Ascending aorta (tissue), 2 donors: ENCODE measurements at places on chromosomes 12 and 14. TPM values are rescaled to one million over a fixed set of nuclear protein-coding genes. Genes with fewer than 3 reads are reported as not detected.

- peaks cover under 1% of the 10 kb centered on the region for H3K36me3 ChIP-seq
- H3K4me3 ChIP-seq: peak overlapping the region; percentile 57
- no peak for DNase-seq
- peaks cover 16% of the 10 kb centered on the region for H3K27me3 ChIP-seq
- H3K4me1 ChIP-seq: peaks cover 6% of the 10 kb centered on the region
Observed at GRCh38 chr12:114668886-114669288, 15.1 kb downstream of the TBX3 start.

Gene SMCO2
- not detected for total RNA-seq

Gene PIANP
- not detected for total RNA-seq

Gene RDH16
- total RNA-seq: 5.6 TPM

DNA sequence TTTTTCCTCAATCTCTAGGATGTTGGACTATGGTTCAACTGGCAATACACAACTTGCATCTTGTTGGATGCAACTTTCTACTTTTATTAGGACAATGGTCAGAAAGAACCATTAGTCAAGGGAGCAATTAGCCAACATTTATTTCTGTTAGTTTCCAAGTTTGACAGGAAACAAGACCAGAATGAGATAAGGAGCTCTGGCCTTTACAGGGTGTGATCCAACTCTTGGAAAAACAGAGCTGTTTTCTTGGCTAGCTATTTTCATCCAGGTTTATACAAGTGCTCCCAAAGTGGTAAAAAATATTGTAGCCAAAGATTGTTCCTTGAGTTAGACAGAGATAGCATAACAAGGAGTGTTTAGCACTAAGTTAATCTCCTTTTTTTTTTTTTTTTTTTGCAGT, 3.9 kb upstream of the SYNE2 start:
- DNase-seq: no peak
- no peaks in the 10 kb centered on the region for H3K36me3 ChIP-seq
- H3K4me3 ChIP-seq: no peak overlapping the region
- H3K4me1 ChIP-seq: no peaks in the 10 kb centered on the region
- H3K27ac ChIP-seq: no peak overlapping the region

GRCh38 chr12:46208370-46208769, 60.5 kb downstream of the SLC38A1 start:
- no peak overlapping the region for H3K4me3 ChIP-seq
- no peaks in the 10 kb centered on the region for H3K27me3 ChIP-seq
- H3K4me1 ChIP-seq: peaks cover 16% of the 10 kb centered on the region
- H3K36me3 ChIP-seq: no peaks in the 10 kb centered on the region
- H3K27ac ChIP-seq: no peak overlapping the region
